Lower leg skin (tissue), 4 donors: ENCODE measurements at places on chromosomes 11 and 22.
A peak's percentile ranks its signal among the peaks of the same experiment; 100 is the strongest.

DNA sequence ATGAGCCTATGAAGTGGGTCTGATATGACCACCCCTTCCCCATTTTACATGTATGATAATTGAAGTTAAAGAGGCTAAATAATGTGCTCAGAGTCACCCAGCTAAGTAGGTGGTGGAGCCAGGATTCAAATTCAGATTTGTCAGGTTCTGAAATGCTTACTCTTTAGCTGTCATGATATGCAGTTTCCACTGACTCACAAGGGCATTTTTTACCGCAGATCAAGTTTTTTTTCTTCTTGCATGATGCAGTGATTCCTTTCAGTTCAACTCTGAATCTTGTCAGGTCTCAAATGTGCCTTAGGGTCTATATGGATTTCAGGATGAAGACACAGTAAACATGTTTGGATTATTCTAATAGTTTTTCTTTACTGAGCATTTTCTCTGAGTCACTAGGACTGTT is 12.6 kb upstream of the TRIM44 start:
- DNase-seq, result no peak

DNA sequence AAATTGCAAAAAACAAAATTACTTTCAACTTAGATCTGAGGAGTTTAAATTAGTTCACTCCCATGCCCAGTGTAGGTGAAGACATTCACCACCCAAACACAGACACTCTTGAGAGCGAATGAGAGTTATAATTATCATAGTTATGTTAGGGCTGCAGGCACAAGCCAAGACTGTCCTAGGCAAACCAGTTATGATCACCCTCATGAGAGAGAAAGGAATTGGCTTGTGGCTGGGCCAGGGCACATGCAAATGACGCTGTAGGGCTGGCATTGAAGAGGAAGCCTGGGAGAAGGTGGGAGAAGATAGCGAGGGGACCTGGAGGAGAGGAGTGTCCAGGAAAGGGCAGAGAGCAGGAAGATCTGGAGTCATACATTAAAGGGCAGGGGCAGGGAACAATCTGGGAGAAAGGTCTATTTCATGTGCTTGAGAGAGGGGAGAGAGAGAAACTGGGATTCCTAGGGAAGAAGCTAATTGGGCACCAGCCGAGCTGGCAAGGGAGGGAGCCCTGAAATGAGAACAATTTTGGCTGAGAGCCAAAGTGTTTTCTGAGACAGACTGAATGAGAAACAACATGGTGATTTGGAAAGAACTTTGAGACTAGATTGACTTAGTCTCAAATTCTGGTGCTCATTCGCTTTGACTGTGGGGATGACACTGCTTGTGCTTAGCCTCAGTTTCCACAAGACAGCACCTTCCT is 279.9 kb downstream of the KIRREL3 start:
- DNase-seq, result no peak

DNA sequence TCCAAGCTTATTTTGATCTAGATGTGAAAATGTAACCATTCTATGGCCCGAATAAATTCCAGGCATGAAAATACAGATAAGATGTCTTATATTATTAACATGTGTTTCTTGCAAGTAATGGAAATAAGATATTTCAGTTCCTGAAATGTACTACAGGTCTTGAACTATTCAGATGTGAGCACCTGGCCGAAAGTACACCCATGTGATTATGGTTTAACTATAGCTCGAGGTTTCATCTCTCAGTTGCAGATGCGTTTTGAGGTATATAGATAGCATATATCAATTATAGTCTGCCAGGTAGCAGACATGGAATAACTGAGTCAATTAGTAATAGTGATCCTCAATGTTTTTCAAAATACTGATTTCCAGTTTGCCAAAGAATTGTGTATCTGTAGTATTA is 68.3 kb downstream of the DDIAS start:
- no peak for DNase-seq

- DNase-seq, result no peak
These were observed 616.6 kb downstream of the LRRC4C start for GRCh38 chr11:40842750-40843339.

GRCh38 chr11:38582151-38582550 is 1984.1 kb upstream of the RAG2 start:
- DNase-seq, result no peak

GRCh38 chr22:45150139-45150538 is 13.6 kb upstream of the NUP50 start:
- no peak for DNase-seq

- no peak for DNase-seq
These were observed 41.9 kb upstream of the MN1 start for GRCh38 chr22:27843441-27843840.

- no peak for DNase-seq
These were observed 884.8 kb downstream of the METTL15 start for GRCh38 chr11:28992996-28993395.

DNA sequence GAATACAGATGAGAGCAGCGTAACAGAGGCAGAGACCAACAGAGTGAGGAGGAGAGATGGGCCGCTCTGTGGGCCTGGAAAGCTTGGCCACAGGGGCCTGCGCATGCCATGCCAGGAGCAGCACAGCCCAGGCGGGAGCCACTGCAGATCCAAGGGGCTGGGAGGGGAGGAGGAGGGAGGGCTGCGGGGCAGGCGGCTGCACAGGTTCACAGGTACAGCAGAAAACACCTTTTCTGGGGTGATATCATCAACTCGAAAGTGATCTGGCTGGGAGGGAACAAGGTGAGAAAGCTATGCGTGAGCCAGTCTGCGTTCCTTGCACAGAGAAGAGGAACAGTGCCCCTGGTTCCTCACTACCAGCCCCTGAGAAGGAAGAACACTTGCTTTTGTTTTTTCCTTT is 14.8 kb downstream of the VPS37C start:
- DNase-seq, result no peak

DNA sequence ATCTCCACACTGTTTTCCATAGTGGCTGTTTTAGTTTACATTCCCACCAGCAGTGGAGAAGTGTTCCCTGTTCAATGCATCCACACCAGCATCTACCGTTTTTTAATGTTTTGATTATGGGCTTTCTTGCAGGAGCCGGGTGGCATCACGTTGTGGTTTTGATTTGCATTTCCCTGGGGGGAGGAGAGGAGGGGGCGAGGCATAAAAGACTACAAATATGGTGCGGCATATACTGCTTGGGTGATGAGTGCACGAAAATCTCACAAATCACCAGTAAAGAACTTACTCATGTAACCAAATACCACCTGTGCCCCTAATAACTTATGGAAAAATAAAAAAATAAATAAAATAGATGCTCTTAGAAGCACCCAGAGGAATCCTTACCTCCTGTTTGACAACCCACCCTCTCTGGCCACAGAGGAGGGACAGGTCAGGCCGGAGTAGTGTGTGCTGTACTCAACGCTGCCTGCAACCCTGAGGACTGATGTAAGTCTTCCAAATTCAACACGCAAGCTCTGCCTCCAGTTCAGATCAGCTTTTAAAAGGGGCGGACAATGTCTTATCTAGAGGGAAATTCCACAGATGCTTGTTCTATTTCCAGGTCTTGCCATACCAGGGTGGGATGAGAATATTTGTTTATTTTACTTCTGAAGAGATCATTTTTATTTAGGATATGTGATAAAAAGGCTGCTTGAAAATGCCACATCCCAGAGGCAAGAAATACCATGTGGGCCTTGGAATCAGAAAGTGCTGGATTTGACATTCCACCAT is 329.6 kb upstream of the B3GAT1 start:
- DNase-seq, result peak; percentile 21

DNA sequence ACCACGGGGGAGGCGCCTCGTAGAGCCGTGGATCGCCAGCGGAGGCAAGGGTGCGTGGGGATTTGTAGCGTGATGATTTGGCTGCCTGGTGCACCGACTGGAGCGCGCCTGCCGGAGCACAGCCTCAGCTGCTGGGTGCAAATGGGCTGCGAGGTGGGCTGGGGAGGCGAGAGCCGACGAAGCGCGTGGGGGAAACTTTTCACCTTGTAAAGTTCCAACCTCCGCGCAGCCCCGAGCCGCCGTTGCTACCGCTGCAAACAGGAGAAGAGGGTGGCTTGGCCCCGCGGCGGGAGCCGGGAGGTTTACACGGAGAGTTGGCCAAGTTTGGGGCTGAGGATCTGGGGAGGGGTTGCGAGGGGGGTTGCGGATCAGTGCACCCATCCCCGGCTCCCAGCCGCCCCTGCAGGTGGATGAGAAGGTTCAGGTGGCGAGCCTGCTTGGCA is 528 bp downstream of the FAT3 start:
- DNase-seq, result no peak

DNA sequence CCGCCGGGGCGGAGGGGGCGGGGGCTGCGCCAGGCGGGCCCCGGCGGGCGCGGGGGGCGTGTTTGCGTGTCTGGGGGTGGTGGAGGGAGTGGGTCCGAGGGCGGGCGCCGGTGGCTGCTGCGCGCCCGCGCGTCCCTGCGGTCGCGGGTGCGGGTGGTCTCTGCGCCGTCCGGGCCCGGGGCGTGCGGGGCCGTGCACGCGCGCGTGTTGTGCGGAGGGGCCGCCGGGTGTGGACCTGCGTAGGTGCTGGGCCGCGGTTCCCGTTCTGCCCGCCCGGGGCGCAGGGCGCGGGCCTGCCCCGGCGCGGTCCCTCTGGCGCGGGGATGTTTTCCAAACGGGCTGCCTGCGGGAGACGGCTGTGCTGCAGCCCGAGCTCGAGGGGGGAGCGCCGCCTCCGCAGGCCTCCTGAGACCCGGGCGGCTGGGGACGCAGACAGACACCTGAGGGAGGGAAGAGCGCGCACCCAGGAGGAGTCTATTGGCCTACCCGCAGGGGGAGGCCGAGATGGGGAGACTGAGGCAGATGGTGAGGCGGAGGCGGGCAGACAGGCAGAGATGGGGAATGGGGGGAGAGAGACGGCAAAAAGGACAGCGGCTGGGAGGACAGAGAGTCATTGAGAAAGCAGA is 442 bp downstream of the PELI3 start:
- DNase-seq, result no peak

DNA sequence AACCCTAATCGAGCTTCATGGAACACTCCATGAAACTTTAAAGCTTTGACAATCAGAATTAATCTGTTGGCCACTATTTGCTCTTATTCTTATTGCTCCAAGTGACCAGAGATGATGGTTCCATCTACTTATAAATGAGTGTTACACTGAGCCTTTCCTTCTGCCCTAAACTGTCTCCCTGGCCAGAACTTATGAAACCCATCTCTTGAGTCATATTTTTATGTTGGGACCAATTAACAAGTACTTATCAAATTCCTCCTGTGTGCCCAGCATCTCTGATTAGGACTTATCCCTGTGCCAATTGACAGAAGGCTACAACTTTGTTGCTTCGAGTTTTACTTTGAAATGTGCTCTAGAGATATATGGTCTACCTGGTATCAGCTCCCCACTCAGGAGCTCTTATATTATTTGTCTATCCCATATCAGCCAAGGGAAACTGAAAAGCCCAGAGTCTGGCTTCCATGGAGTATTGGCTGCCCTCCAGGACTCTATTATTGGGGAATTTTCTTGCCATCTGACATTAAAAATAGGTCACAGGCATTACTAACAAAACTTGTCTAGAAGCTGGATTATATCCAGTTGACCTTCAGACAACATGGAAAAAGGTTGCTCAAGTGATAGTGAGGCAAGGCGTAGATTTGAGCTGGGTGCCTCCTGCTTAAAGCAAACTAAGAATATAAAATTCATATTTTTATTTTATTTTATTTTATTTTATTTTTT is 8.8 kb downstream of the KREMEN1 start:
- no peak for DNase-seq

GRCh38 chr22:17217179-17217578 is 2.1 kb downstream of the ADA2 start:
- DNase-seq, result no peak

- DNase-seq, result no peak
These were observed 47.4 kb upstream of the BIRC3 start for GRCh38 chr11:102269927-102270326.

GRCh38 chr11:26587073-26587472 is 15.0 kb upstream of the MUC15 start:
- no peak for DNase-seq

DNA sequence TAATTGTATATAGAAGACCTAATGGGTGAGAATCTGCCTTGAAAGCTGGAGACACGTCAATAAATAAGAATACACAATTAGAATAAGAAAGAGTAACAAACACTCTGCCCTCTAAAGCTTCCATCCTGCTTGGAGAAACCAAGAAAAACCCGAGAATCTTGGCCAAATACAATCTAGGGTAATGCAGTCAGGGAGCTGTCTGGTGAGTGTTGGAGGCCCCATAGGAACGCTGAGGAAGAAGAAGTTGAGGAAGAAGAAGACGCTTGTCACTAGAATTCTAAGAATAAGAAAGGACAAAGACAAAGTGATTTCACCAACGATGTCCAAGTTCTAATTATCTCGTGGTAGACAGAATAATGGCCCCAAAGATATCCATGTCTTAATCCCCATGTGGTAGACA is 4485.9 kb upstream of the OR11H1 start:
- no peak for DNase-seq

GRCh38 chr11:67408437-67409200 is 4.7 kb downstream of the TBC1D10C start:
- DNase-seq, result no peak

GRCh38 chr11:120288021-120288420 is 37.1 kb upstream of the TLCD5 start:
- DNase-seq, result no peak

DNA sequence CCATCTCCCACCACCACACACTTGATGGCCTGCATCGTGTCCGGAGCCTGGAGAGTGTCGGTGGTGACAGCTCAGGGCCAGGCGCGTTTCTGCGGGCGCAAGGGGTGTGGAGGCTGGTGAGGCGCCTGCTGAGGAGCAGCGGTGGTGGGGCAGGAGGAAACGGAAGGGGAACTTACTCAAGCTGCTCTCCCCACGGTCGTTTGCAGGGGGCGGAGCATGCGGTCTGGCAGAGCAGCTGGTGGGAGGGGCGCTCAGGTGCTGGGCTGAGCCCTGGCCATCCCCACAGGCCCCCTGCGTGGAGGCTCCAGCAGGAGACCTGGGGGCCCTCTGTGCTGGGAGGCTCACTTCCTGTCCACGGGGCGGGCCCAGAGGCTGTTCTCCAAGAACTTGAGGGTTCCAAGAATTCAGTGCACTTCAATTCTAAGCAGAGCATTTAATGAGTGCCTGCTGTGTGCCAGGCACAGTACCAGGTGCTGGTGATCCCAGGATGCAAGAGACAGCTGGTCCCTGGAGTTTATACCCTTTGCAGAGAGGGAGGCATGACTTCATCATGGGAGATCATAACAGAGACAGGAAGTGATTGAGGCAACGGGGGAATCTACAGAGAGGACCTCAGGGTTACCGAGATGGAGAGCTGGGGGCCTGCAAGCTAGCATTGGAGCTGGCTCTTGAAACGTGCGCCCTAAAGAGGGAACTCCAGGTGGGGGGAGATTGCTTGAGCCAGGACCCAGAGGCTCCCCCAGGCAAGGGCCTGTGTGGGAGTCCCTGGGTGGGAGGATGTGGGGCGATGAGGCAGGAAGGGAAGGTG is at the start of gene RAC2:
TSS of gene RAC2 (minus strand) at position 156 of the 808 bp plus-strand sequence. CDS start at position 35, 121 bp downstream.
- DNase-seq, result peak; percentile 55

DNA sequence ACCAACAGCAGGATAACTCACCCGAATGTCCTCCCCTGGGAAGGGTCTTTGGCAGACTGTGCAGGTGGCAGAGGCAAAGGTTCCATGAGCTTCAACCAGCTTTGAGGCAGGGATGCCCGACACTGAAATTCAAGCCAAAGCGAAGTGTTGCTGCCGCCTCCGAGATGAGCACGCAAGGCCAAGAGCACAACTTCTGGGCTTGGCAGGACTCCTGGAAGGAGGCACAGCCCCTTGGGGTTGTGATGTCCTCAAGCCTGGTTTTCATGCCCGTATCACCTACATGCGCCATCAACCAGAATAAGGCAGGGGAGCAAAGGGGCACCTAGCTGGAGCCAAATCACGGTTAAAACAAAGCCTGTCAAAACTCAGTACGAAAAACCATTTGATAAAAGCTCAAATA is 5.7 kb downstream of the SIRT3 start:
- DNase-seq, result no peak
